H54 (cell line): ENCODE measurements at places on chromosomes 3 and 15.

DNA sequence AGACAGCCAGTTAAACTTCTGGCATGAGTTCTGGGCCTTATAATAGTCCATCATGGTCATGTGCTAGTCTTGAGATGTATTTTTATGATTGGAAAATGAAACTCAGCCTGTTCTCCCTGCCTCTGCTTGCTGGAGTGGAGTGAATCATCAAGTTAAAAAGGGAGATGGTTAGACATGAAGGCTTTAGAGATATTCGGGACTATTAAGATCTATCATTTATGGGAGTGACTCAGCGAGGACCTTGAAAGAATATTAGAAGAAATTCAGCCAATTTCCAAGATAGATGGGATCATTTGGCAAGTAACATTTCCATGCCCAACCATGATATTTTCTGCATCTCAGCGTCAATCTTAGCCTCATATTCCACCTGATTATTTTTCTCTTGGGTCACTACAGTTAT lies 79.8 kb downstream of the AGBL1 start:
- DNase-seq: no peak

DNA sequence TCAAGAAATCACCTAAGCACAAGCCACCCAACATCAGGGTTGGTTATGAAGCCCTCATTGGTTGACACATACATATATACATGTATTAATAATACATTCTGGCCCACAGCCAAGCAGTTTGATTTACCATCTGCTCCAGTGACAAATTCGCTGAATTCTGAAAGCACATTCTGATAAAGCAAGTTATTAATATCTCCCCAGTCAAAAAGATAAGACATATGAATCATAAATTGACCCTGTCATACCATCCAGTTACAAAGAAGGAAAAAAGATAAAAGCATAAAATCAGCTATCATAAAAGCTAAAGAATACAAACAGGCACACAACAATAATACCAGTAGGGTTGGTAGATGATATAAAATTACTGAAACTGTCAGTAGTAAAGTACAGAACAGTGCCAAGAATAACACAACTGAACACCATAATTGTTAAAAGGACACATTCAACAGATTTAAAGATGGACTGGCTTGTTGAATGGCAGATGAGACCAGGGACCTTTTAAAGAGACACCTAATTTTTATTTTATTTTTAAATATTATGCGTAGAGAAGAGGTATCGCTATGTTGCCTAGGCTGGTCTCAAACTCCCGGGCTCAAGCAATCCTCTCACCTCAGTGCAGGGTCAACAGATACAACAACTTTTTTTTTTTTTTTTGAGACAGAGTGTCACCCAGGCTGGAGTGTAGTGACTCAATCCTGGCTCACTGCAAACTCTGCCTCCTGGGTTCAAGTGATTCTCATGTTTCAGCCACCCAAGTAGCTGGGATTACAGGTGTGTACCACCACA lies 7.7 kb downstream of the SNX4 start:
- DNase-seq: no peak

DNA sequence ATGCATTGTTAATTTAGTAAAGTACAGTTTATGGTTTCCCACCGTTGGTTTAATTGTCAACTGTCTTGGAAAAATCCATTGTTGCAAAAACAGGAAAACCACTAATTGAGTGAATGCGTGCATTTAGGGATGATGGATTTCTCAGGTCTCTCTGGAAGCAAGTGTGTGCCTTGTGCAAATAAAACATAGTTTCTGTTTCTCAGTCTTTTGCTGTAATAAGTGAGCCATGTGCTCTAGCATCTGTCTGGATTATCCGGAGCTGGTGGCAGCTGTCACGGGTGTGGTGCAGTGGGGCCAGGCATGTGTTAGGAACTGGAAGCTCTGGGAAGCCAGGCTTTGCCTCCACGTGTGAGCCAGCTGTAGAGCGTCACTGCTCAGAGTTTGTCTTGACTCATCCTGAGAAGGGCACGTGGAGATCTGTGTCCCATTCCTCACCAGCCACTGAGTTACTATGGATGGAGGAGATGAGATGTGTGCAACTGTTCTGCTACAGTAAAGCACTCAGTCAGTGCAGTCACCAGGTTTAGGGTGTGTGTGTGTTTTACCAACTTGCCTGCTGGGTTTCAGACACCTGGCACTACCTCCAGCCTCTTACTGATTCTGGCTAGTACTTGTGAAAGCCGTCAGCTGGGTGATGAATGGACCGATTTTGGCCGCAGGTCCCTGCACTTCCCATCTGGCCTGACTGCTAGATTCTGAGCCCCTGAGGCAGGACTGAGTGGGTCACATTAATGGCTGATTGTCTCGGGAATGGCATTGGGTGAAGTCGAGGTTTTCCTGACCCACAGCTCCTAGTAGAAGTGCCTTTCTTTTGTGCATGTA lies 7.2 kb downstream of the APBA2 start:
- DNase-seq: no peak

DNA sequence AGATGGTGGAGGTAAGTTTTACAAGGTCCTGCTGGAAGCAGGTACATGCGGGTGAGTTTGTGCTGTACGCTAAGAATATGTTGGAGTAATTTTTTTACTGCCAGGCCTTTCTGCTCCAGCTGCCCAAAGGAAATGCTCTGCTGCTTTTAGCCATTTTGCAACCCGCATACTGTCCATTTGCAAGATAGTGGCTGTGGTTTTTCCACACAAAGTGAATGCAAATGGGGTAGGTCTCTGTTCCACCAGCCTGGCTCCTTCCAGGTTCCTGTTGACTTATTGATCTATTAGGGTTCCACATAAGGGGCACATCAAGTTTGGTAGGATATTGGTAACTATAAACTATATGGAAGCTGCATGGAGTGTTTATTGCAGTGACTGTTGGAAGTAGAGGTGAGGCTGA lies 227.1 kb downstream of the SI start:
- no peak for DNase-seq

GRCh38 chr3:7307410-7307809 lies 446.5 kb downstream of the GRM7 start:
- no peak for DNase-seq

- no peak for DNase-seq
Observed at GRCh38 chr3:60240492-60240891, 1010.8 kb downstream of the FHIT start.

DNA sequence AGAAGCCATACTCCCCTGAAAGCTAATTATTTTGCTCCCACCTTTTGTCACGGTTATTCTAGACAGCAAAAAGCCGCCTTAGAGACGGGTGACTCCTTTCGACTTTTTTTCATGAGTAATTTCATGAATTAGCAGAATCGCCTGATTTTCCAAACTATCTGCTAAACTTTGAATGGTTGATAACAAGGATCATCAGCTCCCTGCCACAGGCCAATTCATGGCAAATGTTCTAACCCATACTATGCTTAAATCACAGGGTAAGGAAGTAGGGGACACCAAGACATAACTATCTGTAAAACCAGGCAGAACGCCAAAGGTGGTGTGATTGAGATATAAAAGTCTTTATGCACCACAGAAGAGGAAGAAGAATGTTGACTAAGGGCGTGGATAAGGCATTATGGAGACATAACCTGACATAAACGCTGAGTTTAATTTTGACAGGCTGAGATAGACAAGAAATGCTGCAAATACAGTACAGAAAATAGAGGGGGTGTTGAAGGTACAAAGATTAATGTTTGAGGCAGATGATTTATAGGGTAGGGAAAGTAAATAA lies 891 bp upstream of the DMXL2 start:
- DNase-seq: no peak

- DNase-seq: no peak
Observed at GRCh38 chr3:64732576-64732975, 44.8 kb upstream of the ADAMTS9 start.

DNA sequence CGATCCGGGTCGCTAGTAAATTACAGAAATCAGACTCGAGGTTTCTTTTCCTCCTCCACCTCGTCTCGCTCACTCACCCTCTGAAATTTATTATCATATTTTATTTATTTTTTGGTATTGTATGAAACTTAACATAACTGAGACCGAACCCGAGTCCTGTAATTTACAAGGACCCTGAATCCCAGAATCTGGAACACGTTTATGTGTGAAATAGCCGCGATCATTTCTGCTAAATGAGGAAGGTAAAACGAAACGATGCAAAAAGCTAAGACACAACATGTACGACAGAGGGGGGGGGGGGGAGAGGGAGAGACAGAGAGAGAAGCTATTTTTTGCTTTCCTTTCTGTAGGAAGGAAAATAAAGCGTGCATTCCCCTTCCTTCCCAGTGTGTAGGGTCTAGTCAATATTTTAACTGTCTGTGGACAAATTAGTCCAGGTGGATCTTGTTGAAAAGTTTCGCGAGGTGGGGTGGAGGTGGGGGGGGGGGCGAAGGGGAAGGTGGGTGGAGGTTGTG lies 1.6 kb downstream of the BBX start:
- DNase-seq: peak; percentile 6

DNA sequence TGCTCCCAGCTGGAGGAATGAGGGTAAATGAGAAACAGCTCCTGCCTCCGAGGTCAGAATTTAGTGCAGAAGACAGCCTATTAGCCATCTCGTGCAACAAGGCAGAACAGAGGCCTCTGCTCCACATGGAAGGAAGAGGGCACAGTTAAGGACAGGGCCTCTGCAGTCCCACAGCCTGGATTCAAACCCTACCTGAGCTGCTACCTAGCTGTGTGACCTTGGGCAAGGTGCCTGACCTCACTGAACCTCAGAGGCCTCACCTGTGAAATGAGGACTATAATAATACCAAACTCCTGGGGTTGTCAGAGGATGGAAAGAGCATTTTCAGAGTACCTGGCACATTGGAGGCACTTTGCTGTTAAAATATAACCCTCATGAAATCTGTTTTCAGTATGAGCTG lies 285.7 kb upstream of the CTNNB1 start:
- no peak for DNase-seq

GRCh38 chr3:125431912-125432790 lies 57.0 kb upstream of the ZNF148 start:
- DNase-seq: no peak

DNA sequence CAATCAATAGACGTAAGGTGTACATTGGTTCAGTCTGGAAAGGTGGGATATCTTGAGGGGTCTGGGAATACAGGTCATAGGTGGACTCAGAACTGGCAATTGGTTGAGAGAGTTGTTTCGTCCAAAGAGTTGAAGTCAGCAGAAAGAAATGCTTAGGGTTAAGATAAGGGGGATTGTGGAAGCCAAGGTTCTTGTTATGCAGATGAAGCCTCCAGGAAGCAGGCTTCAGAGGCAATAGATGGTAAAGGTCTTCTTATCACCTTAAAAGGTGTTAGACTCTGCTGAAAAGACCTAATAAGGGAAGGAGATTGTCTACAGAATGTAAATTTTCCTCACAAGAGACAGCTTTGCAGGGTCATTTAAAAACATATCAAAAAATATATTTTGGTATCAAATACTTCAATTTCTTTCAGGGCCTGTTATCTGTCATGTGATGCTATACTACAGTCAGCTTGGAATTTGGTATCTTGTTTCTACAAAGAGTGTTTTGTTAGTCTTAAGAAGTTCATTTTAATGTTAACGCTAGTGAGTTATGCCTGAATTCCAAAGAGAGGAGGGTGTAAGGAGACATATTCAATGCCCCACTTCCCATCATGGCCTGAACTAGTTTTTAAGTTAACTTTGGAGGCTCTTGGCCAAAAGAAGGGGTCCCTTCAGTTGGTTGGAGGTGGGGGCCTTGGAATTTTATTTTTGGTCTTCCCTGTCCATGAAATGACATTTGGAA lies 378.2 kb upstream of the ROBO2 start:
- no peak for DNase-seq

- DNase-seq: no peak
Observed at GRCh38 chr3:55875113-55875512, 388.0 kb upstream of the WNT5A start.

DNA sequence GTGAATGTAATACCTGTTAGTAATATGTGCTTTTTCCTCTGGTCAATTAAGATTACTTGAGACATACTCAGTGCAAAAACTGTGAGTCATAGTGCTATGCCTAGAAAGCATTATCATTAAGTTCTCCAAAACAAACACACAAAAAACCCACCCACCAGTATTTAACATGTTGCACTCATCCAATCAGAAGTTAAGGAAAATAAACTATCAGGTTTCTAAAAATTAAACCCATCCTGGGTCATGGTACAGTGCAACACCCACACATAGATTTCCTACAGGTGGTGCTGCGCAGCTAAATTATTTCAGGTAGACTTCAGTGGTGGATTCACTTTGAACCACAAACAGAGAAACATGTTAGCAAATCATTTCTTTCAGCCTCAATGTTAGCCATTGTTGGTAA lies 264.4 kb upstream of the VEPH1 start:
- no peak for DNase-seq

GRCh38 chr3:196240424-196240823 lies 24.1 kb downstream of the SLC51A start:
- DNase-seq: no peak

- DNase-seq: no peak
Observed at GRCh38 chr3:17915341-17915740, 172.9 kb upstream of the TBC1D5 start.

- DNase-seq: no peak
Observed at GRCh38 chr3:35867791-35868190, 228.5 kb downstream of the ARPP21 start.

- no peak for DNase-seq
Observed at GRCh38 chr15:73935547-73935946, 9.3 kb downstream of the LOXL1 start.

- DNase-seq: no peak
Observed at GRCh38 chr3:13080591-13080990, 7.4 kb upstream of the IQSEC1 start.

GRCh38 chr3:154378311-154378710 lies 51.7 kb downstream of the GPR149 start:
- DNase-seq: no peak

GRCh38 chr15:91109885-91110284 lies 9.8 kb downstream of the SV2B start:
- no peak for DNase-seq

DNA sequence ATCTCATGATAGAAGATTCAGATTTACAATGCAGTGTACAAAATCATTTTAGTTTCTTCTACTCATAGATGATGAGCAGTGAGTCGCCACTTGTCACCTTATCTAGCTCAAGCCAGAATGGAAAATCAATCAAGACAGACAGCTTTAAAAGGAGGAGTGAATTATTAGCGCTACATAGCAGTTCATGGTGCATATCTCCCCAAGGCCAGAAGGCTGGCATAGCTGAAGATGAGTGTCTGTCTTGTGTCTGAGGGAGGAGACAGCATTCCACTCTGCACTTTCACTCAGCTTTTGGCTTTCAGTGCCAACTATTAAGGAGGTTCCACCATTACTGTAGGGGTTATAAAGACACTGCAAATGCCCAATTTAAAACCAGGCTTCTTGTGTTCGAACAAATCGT lies 804.1 kb upstream of the LMCD1 start:
- no peak for DNase-seq

DNA sequence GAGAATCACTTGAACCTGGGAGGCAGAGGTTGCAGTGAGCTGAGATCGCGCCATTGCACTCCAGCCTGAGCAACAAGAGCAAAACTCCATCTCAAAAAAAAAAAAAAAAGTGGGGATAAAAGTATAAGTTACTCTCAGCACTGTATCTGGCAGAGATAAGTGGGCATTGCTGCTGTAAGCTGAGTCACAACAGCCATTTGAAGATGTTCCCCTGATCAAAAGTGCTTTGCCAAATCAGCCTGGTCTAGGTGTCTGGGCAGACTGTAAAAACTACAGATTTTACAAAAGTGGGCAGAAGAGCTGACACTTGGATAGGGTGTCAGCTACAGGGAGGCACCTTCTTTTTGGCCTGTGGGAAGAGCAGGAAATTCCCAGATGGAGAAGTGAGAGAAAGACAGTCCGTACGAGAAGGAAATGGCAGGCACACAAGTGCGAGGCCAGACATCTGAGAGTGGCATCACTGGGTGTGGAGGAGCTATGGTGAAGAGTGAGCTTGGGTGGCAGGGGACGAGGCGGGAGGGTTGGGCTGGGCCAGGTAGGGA lies 78.5 kb downstream of the TRAK1 start:
- no peak for DNase-seq
